NCI-H146 (cell line): ENCODE measurements at places on chromosomes 2 and 18.
A peak's percentile ranks its signal among the peaks of the same experiment; 100 is the strongest.

GRCh38 chr2:224025874-224026273, 13.2 kb downstream of the SERPINE2 start:
- DNase-seq: no peak

GRCh38 chr18:11861583-11862288, 10.5 kb downstream of the CHMP1B start:
- DNase-seq: no peak

DNA sequence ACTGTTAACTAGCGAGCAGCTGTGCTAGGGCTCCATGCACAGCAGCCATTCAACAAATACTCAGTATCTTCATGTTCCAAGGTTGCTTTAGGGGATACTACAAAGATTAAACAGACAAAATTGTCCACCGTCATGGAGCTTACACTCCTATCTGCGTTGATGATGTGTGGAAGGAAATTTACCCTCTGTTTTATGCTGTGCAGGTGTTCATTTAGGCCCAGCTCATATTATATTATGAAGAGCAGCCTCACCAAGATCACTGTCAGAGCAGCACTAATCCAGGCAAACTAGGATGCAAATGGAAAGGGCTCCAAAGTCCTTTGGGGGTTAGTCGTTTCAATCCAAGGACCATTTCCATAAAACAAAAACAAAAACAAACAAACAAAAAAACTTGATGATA, 13.4 kb upstream of the WIPF1 start:
- no peak for DNase-seq

GRCh38 chr2:223260681-223261080, 208.7 kb downstream of the KCNE4 start:
- DNase-seq: no peak

GRCh38 chr2:48016225-48017019, 110.1 kb upstream of the FBXO11 start:
- no peak for DNase-seq

GRCh38 chr18:21636769-21637168, 24.7 kb downstream of the SNRPD1 start:
- DNase-seq: no peak

DNA sequence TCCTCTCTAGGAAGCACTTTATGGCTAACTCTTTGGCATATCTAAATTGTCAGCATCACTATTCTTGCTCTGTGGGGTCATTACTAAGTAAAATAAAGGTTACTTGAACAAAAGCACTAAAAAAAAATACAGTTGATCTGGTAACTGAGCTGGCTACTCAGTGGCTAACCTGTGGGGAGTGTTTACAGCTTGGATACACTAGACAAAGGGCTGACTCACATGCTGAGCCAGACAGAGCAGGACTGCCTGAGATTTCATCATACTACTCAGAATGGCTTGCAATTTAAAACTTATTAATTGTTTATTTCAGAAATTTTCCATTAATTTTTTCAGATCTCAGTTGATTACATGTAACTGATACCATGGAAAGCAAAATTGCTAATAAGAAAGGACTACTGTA, 1690.4 kb upstream of the SLC39A10 start:
- peak; percentile 41 for DNase-seq
